ENCODE measurements at places on chromosomes 13 and 19. TPM values are rescaled to one million over a fixed set of nuclear protein-coding genes. Genes with fewer than 3 reads are reported as not detected.

The CYP4F2 gene
- not detected for total RNA-seq

The LILRA5 gene
- total RNA-seq, result not detected

The ZNF99 gene
- not detected for total RNA-seq

The OR7A5 gene
- not detected for total RNA-seq

The FGF22 gene
- not detected for total RNA-seq

The ARRDC5 gene
- not detected for total RNA-seq

The NLRP4 gene
- not detected for total RNA-seq

The ZNF98 gene
- total RNA-seq, result 0.37 TPM

The ATP4B gene
- not detected for total RNA-seq

The PRSS57 gene
- total RNA-seq, result not detected

The UPK1A gene
- not detected for total RNA-seq

The SPART gene
- total RNA-seq, result 57.3 TPM

The POU2F2 gene
- 0.37 TPM for total RNA-seq

The ALG5 gene
- total RNA-seq, result 42.3 TPM

The CEACAM7 gene
- total RNA-seq, result not detected

The C19orf81 gene
- total RNA-seq, result not detected

The CBLC gene
- total RNA-seq, result not detected

The TEX30 gene
- total RNA-seq, result 14.7 TPM

The SHISA7 gene
- not detected for total RNA-seq

The PCSK4 gene
- 1.8 TPM for total RNA-seq

The DOCK6 gene
- total RNA-seq, result 19.2 TPM

The MYO1F gene
- total RNA-seq, result 0.73 TPM

The CASP14 gene
- total RNA-seq, result not detected

The ODAD3 gene
- not detected for total RNA-seq

The KMT2B gene
- 7.3 TPM for total RNA-seq

The PNPLA6 gene
- total RNA-seq, result 82.1 TPM

The IGFLR1 gene
- 1.6 TPM for total RNA-seq

The APOC4 gene
- not detected for total RNA-seq

The CBY2 gene
- not detected for total RNA-seq

The KIR3DL1 gene
- not detected for total RNA-seq

The C2CD4C gene
- 0.20 TPM for total RNA-seq

The CBARP gene
- total RNA-seq, result 2.9 TPM

The ZNF850 gene
- 2.0 TPM for total RNA-seq

The ETV2 gene
- 0.37 TPM for total RNA-seq

The ZNF230 gene
- 4.0 TPM for total RNA-seq

The FXYD1 gene
- total RNA-seq, result not detected

The FCGBP gene
- total RNA-seq, result under 0.01 TPM

The ZNF418 gene
- 1.8 TPM for total RNA-seq

The UBE2S gene
- total RNA-seq, result 72.0 TPM

The FXYD5 gene
- 64.9 TPM for total RNA-seq

The PLPPR3 gene
- not detected for total RNA-seq

The LILRA1 gene
- not detected for total RNA-seq

The ZNF560 gene
- total RNA-seq, result 0.20 TPM

The SLC8A2 gene
- total RNA-seq, result not detected

The GPATCH1 gene
- 6.6 TPM for total RNA-seq
